Germinal center (tissue), 1 donor: ENCODE measurements at places on chromosomes 16 and 17.

GRCh38 chr17:35315283-35315682, 58.1 kb downstream of the SLFN11 start:
- DNase-seq = no peak

- DNase-seq = no peak
These were observed 12.2 kb upstream of the HS3ST4 start for GRCh38 chr16:25679511-25679910.

- DNase-seq = no peak
These were observed 218.0 kb downstream of the C16orf95 start for GRCh38 chr16:87098976-87099720.

DNA sequence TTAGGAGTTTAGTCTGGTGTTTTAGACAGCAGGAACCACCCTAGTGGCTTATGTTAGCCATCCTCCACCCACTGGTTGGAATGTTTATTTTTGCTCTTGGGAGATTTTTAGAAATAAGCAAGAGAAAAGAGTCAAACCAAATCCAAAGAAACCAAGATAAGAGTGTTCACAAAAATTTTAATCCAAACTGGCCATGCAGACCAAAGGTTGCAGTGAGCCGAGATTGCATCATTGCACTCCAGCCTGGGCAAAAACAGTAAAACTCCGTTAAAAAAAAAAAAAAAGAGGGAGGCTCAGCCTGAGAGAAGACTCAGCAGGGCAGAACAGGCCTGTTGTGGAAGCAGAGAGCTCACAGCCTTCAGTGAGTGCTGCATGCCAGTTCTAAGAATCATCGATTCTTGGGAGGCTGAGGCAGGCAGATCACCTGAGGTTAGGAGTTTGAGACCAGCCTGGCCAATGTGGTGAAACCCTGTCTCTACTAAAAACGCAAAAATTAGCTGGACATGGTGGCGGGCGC, 12.2 kb upstream of the C16orf54 start:
- DNase-seq = no peak

- DNase-seq = no peak
These were observed at the start of gene RAC3 for GRCh38 chr17:82031303-82031884. TSS of gene RAC3 (plus strand) at chr17:82031678. CDS start at chr17:82031762, 84 bp downstream.

DNA sequence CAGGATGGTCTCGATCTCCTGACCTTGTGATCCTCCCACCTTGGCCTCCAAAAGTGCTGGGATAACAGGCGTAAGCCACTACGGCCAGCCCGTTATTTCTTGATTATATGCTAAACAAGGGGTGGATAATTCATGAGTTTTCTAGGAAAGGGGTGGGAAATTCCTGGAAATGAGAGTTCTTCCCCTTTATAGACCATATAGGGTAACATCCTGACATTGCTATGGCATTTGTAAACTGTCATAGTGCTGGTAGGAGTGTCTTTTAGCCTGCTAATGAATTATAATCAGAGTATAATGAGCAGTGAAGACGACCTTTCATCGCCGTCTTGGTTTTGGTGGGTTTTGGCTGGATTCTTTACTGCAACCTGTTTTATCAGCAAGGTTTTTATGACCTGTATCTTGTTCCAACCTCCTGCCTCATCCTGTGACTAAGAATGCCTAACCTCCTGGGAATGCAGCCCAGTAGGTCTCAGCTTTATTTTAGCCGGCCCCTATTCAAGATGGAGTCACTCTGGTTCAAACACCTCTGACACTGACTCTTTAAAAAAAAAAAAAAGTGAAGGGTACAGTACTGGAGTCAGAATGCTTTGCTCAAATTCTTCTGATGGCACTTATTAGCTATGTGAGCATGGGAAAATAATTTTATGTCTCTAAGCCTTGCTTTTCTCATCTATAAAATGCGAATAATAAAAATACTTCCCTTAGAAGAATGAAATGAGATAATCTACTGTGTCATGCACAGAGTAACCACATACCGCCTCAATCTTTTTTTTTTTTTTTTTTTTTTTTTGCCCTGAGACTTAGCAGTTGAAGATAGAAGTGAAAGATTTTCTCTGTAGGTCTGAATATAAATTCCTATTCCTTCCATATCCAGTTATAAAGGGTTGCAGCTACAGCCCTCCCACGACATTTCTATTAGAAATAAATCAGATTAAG, 5.1 kb upstream of the CALCOCO2 start:
- DNase-seq = no peak

DNA sequence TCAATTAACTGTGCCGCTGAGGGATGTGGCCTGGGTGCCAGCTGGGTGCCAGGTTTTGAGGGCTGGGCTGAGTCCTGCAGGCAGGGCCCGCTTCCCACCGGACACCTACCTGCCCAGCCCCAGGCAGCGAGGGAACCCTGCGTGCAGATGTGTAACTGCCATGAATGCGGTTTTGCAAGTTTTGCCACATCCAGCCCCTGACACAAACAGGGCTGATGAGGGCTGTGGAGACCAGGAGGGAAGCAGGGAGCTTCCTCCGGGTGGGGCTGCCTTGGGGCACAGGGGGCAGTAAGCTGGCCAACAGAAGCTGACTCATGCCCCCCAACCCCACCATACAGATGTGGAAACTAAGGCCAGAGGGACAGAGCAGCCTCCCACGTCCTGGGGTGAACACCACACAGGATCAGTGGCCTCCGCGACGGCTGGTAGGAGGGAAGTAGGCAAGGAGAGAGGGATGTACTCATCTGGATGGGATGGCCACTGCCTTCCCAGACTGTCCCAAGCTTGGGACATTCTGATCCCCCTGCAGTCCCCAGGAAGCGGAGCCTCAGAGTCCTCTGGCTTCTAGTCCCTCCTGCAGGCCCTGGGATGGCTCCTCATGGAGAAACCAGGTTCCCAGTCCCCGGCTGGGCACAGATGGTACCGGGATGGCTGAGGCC, 1.6 kb downstream of the UBALD1 start:
- DNase-seq = peak; percentile 1

DNA sequence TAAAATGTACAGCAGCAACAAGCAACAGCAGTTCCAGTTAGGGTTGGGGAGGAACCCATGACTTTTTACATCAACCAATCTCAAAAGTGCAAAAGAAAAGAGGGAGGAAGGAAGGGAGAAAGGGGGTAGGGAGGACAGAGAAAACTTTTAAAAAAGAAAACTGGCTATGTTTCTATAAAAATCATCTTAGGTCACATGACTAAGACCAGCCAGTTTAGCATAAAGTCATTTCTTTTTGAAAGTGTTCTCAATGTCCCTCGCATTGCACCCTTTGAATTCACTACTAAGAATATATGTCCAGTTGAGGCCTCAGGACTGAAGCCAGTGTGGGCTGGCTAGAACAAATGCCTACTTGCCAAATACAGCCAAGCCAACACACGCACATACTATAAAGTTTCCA, 28.9 kb downstream of the DCUN1D3 start:
- no peak for DNase-seq

GRCh38 chr17:75512926-75513640, 2.3 kb downstream of the CASKIN2 start:
- no peak for DNase-seq

GRCh38 chr16:69037373-69038160, 67.9 kb upstream of the HAS3 start:
- DNase-seq = no peak

DNA sequence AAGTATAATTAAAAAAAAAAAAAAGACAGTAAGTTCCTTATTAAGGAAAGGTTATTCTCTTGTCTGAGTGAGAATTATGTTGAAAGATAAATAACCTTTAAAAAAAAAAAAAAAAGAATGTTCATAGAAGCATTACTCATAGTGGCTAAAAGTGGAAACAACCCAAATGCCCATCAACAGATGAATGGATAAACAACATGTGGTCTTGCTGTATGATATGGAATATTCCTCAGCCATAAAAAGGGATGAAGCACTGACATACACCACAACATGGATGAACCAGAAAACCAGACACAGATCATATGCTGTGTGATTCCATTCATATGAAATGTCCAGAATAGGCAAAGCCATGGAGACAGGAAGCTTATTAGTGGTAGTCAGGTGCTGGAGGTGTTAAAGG, 9.2 kb upstream of the CCNF start:
- no peak for DNase-seq

GRCh38 chr17:28963841-28964240, 12.5 kb upstream of the PHF12 start:
- no peak for DNase-seq

DNA sequence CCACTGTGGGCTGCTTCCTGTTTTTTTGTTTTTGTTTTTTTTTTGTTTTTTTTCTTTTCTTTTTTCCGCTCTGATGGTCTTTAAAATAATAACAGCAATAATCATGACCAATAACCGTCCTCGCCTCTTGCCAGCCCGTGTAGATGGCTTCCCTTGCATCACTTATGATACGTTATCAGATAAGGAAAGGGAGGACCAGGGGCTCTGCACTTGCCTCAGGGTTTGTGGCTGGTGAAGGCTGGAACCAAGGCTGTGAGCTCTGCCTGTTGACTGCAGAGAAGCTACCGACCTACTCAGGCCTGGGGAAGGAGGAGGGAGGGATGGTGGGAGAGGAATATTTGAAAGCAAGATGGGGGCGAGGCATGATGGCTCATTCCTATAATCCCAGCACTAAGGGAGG, 114.0 kb upstream of the SDK2 start:
- DNase-seq = no peak

DNA sequence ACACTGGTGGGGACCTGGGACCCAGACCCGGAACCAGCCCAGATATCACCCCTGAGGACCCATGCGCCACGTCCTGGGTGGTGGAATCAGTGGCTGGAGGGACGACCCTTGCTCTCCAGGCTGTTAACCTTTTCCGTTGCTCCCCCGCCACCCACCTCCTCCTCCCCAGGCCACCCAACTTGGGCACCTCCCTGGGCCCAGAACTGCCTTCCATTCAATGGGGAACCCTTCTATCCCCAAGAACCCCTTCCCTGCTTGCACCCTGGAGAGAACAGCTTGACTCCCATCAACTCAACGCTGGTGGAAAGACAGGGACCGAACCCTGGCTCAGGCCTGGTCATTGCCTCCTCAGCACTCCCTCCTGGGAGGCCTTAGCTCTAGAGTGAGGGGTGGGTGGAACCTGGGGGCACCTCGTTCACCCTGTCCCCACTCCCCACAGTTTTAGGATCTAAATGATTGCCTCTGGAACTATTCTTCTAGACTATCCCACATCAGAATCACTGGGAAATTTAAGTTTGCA, 5.7 kb upstream of the IL32 start:
- no peak for DNase-seq

GRCh38 chr17:77882040-77882439, 76.5 kb upstream of the TNRC6C start:
- DNase-seq = no peak

DNA sequence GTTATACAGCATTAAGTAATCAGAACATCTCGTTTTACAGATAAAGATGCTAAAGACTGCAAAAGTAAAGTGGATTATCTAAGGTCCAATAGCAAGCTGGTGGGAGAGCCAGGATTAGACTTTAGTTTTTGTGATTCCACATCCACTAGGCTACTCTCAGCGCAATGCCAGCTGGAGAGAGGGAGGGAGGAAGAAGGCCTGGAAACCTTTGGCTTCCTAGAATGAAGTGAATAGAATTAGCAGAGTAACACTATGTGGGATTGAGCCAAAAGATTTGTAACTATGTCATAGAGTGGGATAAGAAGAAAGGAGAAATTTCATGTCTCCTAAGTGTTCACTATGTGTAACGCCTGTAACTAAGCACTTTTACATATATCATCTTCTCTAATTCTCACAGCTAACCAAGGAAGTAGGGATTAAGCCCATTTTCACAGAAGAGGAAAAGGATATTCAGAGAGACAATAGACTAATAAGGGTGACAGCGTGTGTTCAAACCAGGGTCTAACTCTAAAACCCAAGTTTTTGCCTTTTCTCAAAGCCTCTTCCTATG, 25.4 kb upstream of the NSRP1 start:
- DNase-seq = no peak

- no peak for DNase-seq
These were observed 93.1 kb downstream of the RTN4RL1 start for GRCh38 chr17:1931844-1932579.

GRCh38 chr17:48642059-48642842, 16.1 kb upstream of the HOXB9 start:
- DNase-seq = no peak

DNA sequence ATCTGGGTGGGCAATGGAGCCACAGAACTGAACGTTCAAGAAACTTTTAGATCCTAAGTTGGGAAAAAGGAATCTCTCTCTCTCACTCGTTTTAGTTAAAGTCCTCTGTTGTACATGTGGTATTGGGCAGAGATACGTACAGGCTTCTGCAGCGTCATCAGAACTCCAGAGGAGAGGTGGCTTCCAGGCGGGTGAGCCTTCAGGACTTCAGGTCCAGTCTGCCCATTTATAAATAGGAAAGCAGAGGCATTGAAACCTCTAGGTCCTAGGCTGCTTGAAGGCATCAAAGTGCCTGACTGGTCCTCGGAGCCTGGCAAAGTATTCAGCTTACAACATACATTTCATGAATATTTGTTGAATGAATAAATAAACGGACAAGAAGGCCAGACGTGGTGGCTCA, 8.1 kb upstream of the TNFRSF13B start:
- no peak for DNase-seq

DNA sequence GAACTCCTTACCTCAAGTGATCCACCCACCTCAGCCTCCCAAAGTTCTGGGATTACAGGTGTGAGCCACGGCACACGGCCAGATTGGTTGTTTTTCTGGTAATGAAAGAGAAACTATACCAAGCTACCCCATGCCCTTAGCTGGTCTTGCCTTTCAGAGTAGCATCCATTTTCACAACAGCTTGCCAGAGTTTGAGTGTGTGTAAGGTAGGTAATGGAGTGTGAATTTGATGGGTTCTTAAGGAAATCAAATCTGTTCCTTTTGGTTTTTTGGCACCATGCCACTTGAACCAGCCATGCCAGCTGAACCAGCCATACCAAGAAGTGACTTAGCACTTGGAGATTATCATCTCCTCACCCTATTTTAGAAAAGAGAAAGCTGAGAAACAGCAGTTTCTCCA, 5.1 kb downstream of the CALCOCO2 start:
- DNase-seq = no peak

- no peak for DNase-seq
These were observed 27.1 kb downstream of the ADAM11 start for GRCh38 chr17:44785921-44786320.

- no peak for DNase-seq
These were observed 4.3 kb downstream of the RCVRN start for GRCh38 chr17:9900784-9901183.

DNA sequence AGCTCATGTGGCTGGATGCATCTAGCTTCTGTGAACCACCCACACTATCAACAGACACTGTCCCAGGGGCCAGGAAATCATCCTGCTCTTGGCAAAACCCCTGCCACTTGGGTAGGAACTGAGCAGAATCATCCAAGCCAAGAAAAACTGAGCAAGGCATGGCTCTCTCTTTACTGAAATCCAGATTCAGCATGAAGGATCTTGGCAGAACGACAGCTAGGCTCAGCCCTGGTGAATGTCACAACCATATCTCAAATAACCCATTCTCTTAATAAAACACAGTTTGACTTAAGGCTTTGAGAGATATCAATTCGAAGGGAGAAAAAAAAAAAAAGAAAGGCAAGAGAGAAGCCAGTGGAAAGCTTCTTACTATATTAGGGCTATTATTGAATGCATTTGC, 72.2 kb downstream of the MAF start:
- no peak for DNase-seq

DNA sequence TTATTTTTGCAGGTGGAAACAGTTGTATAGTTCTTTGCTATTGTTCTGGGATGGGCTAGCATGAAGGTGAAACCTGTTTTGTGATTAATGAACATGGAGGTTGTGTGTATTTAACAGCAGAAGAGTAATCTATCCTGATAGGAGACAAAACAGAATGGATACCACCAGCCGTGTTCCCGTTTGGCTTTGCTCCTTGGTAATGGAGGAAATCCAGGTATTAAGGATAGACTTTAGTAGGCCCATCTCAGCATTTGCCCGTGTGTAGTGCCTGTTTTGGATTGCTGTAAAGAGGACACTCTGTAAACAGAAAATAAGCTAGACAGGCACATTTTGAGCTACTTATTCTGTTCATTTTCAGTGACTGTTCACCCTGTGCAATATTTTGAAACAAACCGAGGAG, 215.1 kb downstream of the RBFOX1 start:
- DNase-seq = no peak
